NCI-H1092 treated with DMSO at 0.1 percent for 48 hours (cell line): ENCODE measurements at places on chromosomes 16 and 17.
A peak's percentile ranks its signal among the peaks of the same experiment; 100 is the strongest.

GRCh38 chr16:31216422-31217135, at the start of gene PYDC1:
Gene PYDC1 (minus strand): TSS chr16:31217135. CDS start chr16:31217028, 107 bp downstream.
- DNase-seq = no peak

GRCh38 chr16:89602273-89602951, 11.0 kb upstream of the DPEP1 start:
- no peak for DNase-seq

GRCh38 chr16:74950511-74950910, 34.4 kb downstream of the WDR59 start:
- no peak for DNase-seq

DNA sequence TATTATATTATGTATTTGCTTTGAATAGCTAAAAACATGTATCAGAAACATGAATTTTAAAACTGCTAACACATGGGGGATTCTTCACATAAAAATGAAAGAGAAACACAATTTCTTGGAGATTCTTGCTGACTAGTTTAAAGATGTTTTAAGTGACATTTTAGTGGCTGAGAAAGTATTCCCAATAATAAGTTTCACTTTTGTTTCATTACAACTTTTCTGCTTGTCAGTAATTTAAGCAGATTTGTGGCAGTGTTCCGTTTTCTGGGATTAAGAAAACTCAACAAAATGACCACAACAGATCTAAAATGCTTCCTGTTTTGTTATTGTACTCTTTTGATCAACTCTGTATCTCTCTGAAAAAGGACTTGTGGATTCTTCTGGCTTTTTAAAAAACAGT, 75.9 kb downstream of the NLK start:
- DNase-seq = no peak

- DNase-seq = no peak
Measured at GRCh38 chr16:68358951-68359350, 48.1 kb downstream of the PRMT7 start.

- no peak for DNase-seq
Measured at GRCh38 chr17:16506188-16506587, 14.2 kb upstream of the LRRC75A start.

DNA sequence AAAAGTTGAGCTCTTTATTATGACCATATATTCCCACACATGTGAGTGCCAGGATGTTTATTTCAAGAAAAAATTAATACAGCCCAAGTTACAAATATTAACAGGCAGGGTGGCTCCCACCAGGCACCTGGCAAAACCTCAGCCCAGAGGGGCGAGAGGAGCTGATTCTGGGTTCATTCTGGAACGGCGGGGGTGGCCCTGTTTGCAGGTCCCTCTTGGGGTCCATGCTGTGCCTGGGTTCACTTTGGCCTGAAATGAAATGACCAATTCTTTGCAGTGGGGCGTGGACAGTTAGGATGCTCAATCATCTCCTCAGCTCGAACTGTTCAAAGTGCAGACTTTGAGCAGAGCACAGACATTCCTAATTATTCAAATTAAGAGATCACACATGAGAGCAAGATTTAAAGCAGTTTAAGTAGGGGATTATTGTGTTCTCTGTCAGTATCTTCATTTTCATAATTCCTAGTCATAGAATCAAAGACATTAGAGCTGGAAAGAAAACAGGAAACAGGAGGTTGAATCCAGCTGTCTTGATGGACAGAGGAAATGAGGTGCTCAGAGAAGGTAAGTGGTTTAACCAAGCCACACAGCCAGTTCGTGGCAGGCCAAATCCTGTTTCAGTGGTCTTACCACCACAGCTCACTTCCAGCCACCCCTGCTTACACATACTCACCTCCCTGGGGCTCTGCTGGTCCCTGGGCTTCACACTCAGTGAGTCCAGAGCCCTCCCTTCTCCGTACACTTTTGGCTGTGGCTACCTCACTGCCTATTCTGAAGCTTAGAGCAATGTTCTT, 363.9 kb upstream of the TNRC6C start:
- no peak for DNase-seq

- peak; percentile 83 for DNase-seq
Measured at GRCh38 chr17:38663125-38663751, 11.5 kb downstream of the EPOP start.

DNA sequence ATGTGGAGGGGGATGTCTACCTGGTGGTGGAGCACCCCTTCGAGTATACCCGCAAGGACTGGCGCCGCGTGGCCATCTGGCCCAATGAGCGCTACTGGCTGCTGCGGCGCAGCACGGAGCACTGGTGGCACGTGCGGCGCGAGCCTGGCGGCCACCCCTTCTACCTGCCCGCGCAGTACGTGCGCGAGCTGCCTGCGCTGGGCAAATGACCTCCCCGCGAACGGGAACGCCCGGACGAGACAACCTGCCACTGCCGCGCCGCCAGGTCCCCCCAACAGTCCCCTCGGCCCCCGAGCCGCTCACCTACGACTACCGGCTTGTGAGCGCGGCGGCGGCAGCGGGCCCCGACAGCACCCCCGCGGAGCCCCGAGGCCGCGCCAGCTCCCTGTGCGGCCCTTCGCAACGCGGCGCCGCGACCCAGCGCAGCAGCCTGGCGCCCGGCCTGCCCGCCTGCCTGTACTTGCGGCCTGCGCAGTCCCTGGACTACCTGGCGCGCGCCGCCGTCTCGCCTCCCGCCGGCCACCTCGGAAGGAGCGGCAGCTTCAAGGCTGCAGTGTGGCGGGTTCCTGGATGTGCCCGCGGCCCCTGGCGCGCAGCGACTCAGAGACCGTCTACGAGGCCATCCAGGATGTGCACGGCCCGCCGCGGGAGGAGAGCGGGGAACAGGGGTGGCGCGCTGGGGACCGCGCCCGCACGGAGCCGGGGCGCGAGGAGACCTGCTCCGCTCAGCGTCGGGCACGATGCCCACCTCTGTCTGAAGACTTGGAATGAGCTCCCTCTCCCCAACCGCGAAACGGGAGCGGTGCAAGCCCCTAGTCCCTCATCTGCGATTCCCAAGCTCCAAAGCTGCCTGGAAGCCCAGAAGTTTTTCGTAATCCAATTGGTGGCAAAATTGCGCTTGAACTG, 48.7 kb upstream of the AMZ2 start:
- DNase-seq = no peak

GRCh38 chr16:27287051-27287811, 18.7 kb upstream of the NSMCE1 start:
- DNase-seq = no peak

- DNase-seq = no peak
Measured at GRCh38 chr17:57638284-57638683, 106.8 kb downstream of the CCDC182 start.

DNA sequence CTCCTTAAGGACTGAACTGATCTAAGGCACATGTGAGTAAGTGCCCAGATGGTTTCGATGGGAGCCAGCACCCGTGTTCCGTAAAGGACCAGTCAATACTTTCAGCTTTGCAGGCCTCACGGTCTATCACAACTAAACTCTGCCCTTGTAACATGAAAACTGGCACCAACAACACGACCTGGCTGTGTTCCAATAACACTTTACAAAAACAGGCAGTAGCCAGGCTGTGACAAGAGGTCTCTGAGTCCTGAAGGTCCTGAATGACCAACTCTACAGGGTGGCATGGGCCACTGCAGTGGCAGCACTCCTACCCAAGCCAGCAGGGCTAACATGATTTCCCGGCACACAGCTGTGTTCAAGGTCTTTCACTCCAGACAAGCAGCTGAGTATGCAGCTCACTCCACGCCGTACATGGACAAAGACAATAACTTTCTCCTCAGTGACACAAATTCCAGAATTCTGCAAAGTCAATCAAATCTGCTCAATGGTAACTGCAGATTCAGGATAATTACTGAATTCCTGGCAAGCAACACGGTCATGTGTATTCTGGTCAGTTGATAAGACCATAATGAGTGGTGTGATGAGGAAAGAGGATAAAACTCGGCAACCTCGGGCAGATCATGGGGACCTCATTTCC, 15.3 kb downstream of the NPLOC4 start:
- no peak for DNase-seq

GRCh38 chr16:66502020-66502913, 47.7 kb downstream of the TK2 start:
- DNase-seq = no peak

GRCh38 chr16:8594149-8594666, 3.9 kb upstream of the TMEM114 start:
- no peak for DNase-seq

DNA sequence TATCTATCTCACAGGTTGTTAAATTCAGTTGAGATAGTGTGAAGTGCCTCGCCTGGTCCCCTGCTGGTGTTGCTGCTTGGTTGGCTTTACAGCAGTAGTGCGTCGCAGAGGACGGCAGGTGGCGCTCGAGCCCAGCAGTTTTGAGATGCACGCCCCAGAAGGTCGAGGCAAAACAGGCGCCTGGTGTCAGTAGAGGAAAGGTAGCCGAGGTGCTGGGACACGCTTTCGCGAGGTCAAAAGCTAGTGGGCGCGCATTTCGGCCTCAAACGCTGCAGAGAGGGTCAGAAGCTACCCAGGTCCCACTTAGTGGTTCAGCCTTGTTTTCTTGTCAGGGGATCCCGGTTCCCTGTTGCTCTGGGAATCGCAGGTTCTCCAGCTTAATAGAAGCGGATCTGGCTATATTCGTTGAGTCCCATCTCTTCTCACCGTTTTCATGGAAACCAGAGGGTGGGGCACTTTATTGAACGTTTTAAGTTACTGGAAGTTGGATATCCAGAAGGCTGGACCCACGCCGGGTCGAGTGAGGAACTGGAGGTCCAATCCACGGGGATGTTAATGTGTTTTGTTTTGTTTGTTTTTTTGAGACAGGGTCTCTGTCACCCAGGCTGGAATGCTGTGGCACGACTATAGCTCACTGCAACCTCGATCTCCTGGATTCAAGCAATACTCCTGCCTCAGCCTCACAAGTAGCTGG, 10.3 kb upstream of the ZFP90 start:
- DNase-seq = peak; percentile 94

DNA sequence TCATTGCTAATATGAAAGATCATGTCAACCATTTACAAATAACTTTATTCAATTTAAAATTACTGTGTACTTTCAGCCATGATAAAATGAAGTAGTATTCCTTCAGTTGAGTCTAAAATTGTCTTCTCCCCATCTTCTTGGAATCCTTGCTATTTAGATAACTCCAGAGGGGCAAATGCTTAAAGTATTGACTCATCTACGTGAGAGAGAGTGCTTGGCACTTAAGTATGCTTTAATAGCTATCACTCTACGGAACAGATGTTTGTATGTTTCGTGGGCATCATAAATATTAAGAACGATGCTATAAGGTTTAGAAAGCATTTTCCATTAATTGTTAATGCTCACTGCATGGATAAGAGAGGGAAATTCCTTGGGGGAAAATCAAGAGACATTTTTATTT, 69.3 kb upstream of the MED13 start:
- no peak for DNase-seq

DNA sequence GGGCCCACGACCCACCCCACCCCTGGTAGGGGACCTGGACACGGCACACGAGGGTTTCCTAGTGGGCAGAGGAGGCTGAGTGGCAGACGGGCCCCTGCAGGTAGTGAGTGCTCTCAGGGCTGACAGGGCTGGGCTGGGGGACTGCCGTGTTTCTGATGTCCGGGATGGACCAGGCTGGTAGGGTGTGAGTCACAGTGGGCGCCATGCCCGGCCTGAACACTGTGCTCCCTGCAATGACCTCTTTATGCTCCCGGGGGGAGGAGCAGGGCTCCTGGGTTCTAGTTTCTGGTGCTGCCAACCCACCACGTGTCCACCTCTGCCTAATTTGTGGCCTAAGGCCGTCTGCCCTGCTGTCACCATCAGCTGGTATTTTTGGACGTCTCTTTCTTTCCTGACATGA, 26.3 kb downstream of the ARHGAP23 start:
- DNase-seq = no peak

GRCh38 chr17:27442702-27443101, 13.5 kb upstream of the KSR1 start:
- no peak for DNase-seq

DNA sequence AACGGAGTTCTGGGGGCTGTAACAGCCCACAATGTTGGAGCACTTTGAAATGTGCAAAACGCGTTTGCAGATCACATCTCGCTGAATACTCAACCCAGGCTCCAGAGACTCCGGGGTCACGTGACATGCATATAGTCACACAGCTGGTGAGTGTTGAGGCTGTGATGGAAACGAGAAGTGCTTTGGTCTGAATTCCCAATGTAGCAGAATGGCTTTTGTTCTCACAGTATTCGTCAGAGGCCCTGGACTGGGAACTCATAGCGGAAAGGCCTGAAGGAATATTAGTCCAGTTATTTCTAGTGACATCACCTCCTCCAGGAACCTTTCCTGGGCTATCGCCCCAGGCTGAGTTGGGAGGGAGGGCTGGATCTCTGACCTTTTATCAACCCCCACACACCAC, 95.8 kb upstream of the CRHR1 start:
- no peak for DNase-seq

DNA sequence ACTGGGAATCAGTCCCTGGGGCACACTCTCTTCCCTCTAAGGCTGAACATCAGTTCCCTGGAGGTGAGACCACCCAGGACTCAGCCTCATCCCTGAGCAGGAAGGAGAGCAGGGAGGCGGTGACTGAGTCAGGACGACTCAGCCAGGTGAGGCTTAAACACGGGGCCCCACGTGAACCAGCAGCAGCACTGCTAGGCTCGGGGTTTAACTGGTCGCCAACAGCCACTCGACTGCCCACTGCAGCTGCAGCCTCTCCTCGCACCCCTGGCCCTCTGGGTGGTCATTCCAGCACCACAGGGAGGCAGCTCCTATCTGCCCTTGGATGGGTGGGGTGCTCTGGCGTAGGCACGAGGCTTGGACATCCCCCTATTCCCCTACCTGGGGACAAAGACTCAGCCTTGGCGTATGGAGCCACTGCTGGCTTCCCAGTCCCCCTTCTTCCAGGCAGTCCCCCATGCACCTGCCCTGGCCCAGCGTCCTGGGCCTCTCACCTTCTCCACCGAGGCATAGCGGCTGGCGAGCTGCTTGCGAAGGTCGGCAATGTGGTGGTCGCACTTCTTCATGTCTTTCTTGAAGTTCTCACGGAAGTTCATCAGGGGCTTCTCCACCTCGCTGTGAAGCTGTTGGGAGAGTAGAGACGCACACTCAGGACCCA, 21.2 kb upstream of the RCVRN start:
- no peak for DNase-seq

- DNase-seq = peak; percentile 76
Measured at GRCh38 chr17:73750975-73751374, 106.7 kb upstream of the SDK2 start.

DNA sequence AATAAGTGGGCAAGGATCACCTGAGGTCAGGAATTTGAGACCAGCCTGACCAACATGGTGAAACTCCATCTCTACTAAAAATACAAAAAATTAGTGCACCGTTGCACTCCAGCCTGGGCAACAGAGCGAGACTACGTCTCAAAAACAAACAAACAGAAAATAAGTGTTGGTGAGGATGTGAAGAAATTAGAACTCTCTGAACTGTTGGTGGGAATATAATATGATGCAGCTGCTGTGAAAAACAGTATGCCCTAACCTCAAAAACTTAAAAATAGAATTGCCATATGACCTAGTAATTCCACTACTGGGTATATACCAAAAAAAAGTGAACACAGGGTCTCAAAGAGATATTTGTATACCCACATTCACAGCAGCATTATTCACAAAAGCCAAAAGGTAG, 26.1 kb downstream of the GLG1 start:
- no peak for DNase-seq
